ENCODE measurements at places on chromosomes 1 and 21. TPM values are rescaled to one million over a fixed set of nuclear protein-coding genes. Genes with fewer than 3 reads are reported as not detected.

Gene DNAJC8
- total RNA-seq, result 108 TPM

Gene DYRK3
- 16.9 TPM for total RNA-seq

Gene LMX1A
- total RNA-seq, result not detected

Gene SLC6A17
- total RNA-seq, result not detected

Gene DDOST
- 281 TPM for total RNA-seq

Gene MCOLN2
- total RNA-seq, result not detected

Gene LCE3D
- total RNA-seq, result not detected

Gene VAV3
- 2.1 TPM for total RNA-seq

Gene HTR6
- total RNA-seq, result not detected

Gene GFI1
- 0.15 TPM for total RNA-seq

Gene LRRC3
- 0.61 TPM for total RNA-seq

Gene PDE9A
- total RNA-seq, result 0.30 TPM

Gene AMY1C
- total RNA-seq, result not detected

Gene ETS2
- total RNA-seq, result 34.5 TPM

Gene SLC25A24
- total RNA-seq, result 44.2 TPM

Gene IPO9
- total RNA-seq, result 25.1 TPM

Gene CALML6
- not detected for total RNA-seq

Gene PDZK1
- not detected for total RNA-seq

Gene SPATA46
- total RNA-seq, result not detected

Gene ZNF648
- not detected for total RNA-seq

Gene S100A7
- total RNA-seq, result not detected

Gene IL23R
- not detected for total RNA-seq

Gene HCRTR1
- total RNA-seq, result under 0.01 TPM

Gene PLD5
- total RNA-seq, result not detected

Gene NBPF10
- total RNA-seq, result 0.65 TPM

Data from epithelial cell of umbilical artery (primary cell).